ENCODE measurements at places on chromosomes 12 and 14. TPM values are rescaled to one million over a fixed set of nuclear protein-coding genes. Genes with fewer than 3 reads are reported as not detected.
A peak's percentile ranks its signal among the peaks of the same experiment; 100 is the strongest.

ADAMTS20 gene
- total RNA-seq, result 0.03 TPM

CCDC38 gene
- total RNA-seq, result not detected

C12orf60 gene
- total RNA-seq, result 1.7 TPM

COPS7A gene
- 97.5 TPM for total RNA-seq

KRT6C gene
- total RNA-seq, result not detected

C12orf76 gene
- 5.5 TPM for total RNA-seq

PRR4 gene
- total RNA-seq, result 1.8 TPM

ARHGAP9 gene
- 3.3 TPM for total RNA-seq

PRORP gene
- total RNA-seq, result 28.0 TPM

TMEM253 gene
- not detected for total RNA-seq

- no peak for DNase-seq
Observed at GRCh38 chr12:124231980-124232653, 62.8 kb upstream of the RFLNA start.

DNA sequence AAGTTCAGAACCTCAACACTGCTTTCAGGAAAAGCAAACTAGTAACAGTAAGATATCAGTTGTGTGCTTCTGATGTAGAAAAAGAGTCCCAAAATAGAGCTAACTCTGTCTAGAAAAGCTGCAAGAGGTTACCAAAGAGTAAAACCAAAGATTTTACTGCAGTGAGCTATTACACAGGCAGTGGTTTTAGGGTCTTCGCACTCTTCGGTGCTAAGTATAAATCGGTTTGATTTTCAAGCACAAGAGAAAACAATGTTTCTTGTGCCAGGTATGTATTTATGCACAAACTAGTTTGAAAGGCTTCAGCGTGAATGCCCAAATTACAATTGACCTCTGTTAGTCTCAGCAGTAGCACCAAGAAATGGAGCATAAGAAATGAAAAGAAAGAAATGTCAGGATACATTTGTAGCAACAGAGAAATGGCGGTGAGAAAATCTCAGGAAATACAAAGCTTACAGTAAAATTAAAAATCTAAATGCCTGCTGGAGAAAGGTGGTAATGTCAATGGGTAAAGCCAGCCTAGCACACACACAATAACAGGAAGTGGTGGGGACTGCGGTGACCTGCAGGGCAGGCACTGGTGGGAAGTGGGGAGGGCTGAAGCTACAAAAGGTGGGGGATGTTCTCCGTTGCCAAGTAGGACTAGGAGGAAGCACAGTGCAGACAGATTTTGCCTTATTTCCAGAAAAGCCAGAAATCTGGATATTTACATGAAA is 18.0 kb upstream of the DYRK2 start:
- DNase-seq, result peak; percentile 81

DNA sequence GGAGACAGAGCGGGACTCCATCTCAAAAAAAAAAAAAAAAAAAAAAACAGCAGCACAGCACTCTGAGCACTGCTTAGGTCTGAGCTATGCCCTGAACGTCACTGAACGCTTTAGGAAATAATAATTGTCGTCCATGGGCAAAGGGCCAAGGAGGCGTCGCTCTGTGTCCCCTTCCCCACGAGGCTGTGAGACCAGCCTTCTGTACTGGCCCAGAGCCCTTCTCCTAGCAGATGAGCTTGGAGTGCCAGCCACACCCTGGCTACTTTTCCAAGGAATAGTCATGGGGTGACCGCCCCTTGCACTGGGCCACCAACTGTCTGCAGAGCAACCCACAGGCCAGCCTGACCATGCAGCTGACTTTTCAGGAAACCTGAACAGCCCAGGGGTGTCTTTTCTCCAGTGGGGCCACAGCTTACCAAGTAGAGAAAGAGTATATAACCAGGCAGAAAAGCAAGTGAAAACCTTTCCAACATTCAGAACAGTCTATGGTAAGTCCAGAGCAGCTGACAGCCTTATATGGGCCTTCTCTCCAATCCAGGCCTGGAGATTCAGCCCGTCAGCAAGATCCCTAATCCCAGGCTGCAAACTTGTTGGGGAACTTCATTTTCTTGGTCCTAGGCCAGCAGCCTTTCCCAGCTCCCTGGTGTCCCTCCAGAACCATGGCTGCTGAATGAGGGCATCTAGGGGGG is 28.5 kb downstream of the CD9 start:
- DNase-seq, result no peak

DNA sequence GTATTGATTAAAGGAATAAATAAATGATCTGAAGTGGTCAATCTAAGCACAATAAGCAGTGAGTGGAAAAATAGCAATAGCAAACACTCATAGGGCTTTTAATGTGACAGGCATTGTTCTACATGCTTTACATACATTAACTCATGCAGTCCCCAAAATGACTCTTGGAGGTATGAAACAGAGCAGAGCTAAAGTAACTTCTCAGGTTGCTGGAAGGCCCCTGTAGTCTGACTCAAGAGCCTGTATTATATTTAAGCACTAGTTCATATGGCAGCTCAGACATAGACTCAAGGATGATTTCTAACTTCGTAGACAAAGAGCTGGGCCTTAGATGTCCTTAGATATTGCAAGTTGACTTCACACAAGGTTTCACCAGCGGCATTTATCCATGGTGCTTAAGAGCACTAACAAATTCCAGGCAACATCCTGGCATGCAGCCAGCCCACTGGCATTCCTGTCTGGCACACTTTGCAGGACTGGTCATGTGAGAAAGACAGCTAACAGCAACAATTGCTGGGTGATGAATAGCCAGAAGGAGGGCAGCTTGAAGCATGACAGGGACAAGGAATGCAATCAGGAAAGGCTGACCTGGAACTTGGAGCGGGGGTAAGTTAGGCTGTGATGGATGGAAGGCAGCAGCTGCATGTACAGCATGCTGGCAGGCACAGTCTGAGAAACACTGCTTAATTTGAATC is 22.9 kb upstream of the KTN1 start:
- peak; percentile 95 for DNase-seq

DNA sequence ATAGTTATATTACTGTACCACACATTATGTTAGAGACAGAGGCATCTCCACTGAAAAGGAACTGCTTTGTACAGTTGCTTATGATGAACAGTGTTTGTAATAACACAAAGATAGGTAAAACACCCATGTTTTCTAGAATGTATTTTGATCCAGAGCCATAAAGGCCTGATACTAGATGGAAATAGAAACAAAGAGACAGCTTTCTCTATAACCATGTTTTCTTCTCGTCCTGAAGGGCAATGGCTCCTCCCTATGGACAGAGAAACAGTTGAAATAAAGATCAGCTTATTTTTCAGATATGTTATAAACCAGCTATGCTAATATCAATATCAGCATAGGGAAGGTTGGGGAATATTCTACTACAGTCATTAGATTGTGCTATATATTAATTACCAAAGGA is 109.2 kb downstream of the ATXN7L3B start:
- DNase-seq, result peak; percentile 24

DNA sequence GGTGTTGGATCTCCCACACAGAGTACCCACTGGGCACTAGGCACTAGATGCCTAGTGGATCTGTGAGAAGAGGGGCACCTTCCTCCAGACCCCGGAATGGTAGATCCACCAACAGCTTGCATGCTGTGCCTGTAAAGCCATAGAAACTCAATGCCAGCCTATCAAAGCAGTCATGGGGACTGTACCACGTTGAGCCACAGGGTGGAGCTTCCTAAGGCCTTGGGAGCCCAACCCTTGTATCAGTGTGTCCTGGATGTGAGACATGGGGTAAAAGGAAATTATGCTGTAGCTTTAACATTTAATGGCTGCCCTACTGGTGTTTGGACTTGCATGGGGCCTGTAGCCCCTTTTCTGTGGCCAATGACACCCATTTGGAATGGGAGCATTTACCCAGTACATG is 1024.9 kb downstream of the TMEM121 start:
- no peak for DNase-seq

DNA sequence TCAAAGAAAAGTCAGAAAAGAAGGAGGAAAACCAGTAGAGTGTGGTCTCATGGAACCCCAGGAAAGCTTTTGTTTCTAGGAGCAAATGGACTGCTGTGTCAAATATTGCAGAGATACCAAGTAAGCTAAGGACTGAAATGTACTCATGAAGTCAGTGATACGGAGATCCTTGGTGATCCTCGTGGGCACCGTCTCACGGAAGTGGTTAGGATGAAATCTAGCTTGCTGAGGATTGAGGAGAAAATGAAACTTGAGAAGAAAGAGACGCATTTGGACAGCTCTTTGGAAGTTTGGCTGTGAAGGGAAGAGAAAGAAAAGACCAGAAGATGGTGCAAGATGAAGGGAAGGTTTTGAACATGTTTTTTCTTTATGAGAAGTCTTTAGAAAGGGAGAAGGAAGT is 104.0 kb upstream of the CCND2 start:
- no peak for DNase-seq

GRCh38 chr12:113831016-113831415 is 135.1 kb downstream of the RBM19 start:
- DNase-seq, result peak; percentile 26

- peak; percentile 7 for DNase-seq
Observed at GRCh38 chr12:85237327-85237726, 42.7 kb upstream of the ALX1 start.

GRCh38 chr12:42402821-42403411 is 76.9 kb downstream of the PPHLN1 start:
- no peak for DNase-seq

- DNase-seq, result no peak
Observed at GRCh38 chr12:119683816-119684215, 15.9 kb downstream of the PRKAB1 start.

DNA sequence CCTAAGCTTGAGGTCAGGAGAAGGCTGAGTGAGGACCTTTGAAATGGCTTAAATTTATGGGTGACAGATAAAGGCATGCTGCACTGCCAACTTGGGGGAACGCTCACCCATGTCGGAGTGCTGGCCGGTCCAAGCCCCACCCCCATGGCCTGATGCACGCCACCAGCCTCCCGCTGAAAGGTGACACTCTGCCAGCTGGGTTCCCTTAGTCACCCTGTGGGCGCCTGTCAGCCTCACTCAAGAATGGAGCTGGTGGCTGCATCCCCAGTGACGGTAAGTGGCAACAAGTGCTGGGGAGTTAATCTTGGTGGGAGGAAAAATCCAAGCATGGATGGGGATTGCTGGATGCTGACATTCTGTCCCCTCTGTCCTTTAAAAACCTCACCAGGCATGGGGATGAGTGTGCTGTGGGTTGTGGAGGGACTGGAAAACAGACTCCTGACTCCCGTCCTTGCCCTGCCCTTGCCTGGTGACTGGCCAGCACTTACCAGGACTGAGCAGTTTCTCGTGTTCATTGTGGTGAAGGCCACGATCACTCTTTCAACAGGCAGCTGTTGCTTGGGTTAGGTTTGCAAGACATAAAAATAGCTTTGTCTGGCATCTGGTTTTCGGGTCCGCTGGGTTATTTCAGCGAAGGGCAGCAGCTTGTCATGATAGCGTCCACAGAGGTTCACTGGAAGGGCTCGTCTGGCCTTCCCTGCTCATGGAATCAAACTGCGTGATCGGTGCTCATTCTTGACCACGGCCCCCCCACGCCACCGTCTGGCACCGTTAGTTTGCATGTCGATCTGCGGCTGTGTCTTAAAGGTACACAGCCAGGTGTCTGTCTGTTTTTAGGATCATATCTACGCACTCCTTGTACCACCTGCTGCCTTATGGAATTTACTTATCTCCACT is 15.0 kb downstream of the ACACB start:
- DNase-seq, result peak; percentile 17

DNA sequence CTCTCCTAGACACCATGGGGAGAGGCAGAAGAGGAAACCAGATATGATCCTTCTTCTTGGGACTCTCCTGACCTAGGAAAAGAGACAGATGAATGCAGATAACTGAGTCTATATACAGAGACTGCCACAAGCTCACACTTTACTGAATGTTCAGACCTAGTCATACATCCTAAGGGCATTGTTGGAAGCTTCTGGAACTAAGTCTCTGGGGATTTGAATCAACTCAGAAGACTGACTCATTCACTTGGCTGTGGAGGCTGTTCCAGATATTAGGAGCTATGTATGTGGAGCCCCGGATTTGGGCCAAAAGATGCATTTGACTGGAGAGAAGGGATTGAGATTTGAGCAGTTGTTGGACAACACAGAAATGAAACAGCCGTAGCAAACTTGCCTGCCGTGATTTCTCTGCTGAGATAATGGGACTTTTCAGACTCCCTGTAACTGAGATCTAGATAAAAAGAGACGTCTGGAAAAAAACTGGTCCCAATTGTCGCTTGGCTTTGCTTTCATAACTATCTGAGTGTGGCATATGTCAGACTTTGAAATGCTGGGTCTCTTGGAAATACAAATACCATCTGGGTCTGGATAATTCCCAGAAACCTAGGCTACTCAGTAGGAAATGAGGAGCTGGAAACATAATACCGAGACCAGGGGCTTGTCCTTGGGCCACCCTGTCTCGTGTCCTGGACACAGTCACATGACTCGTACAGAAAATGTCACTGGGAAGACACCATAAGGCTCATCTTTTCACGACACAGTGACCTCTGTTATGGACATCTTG is 396.8 kb downstream of the NUAK1 start:
- peak; percentile 20 for DNase-seq

DNA sequence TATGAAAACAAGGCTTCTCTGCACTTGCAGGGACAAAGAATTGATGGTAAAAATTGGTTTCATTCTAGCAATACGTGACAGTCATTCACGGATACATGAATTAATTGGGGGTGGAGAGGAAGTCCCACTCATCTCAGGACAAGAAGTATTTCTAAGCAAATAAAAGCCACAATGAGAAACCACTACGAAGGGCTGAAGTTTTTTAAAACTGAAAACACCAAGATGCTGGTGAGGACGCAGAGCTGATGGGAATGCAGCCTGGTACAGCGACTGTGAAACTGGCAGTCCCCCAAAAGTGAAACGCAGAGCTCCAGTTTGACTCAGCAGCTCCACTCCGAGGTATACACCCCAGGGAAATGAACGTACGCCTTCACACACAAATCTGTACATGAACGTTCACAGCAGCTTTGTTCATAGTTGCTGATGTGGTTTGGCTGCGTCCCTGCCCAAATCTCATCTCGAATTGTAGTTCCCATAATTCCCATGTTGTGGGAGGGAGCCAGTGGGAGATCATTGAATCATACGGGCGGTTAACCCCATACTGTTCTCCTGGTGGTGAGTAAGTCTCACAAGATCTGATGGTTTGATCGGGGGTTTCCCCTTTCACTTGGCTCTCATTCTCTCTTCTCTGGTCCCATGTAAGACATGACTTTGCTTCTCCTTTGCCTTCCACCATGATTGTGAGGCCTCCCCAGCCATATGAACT is 89.0 kb downstream of the SCARB1 start:
- peak; percentile 90 for DNase-seq

DNA sequence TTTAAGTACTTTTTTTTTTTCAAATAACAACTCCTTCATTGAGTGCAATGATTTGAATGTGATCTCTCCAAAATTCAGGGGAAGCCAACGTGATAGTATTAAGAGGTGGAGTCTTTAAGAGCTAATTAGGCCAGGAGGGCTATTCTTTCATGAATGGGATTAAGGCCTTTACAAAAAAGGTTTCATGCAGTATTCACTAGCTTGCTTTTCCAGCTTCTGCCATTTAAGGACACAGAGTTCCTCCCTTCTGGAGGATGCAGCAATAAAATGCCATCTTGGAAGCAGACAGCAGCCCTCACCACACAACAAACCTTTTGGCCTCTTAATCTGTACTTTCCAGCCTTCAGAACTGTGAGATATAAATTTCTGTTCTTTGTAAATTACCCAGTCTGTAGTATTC is 586.8 kb upstream of the LMO3 start:
- DNase-seq, result no peak

Measured in HT1080 (cell line).